ENCODE measurements at places on chromosomes 2 and 18.

GRCh38 chr2:46818141-46818621, 97.4 kb downstream of the MCFD2 start:
- DNase-seq = no peak

- DNase-seq = no peak
Measured at GRCh38 chr2:237866101-237866621, 6.7 kb downstream of the RAMP1 start.

- peak; percentile 46 for DNase-seq
Measured at GRCh38 chr2:3604991-3605961, 10.4 kb downstream of the COLEC11 start.

GRCh38 chr2:193943406-193943960, 1713.5 kb upstream of the SLC39A10 start:
- no peak for DNase-seq

GRCh38 chr2:60391649-60392375, 161.6 kb downstream of the BCL11A start:
- no peak for DNase-seq

GRCh38 chr2:38224821-38225437, 149.0 kb upstream of the CYP1B1 start:
- DNase-seq = no peak

DNA sequence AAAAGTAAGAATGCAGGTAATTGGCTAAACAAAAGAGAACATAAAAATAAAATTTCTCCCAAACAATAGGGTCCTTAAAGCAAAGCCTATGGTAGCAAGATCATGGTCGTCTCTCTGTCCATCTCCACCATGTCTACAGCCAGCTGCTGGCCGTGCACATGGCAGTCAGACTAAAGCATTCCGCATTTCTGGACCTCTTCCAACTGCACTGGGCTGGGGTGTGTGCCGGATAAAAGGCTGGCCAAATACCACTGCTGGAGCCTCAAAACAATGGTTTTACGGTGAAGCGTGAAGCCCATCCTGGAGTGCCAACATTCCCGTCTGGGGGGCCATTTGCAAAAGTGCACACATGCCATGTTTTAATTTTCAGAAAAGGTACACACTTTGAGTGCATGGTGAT, 74.8 kb upstream of the PIEZO2 start:
- DNase-seq = no peak

DNA sequence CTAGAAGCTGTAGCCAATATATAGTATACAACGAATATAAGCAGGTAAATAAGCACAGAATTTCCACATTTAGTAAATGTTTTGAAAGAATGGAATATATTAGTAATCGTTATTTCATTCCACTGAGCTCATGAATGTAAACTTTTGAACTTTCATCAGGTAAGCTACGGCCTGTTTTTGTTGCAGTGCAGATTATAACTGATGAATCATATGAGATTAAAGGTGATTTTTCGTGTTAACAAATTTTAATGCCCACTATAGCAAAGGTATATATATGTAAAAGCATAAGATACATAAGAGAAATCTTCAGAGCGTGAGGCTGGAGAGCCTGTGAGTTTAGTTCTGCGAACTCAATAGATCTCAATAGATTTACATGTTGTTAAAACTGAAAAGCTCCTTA, 1.1 kb downstream of the SCYGR1 start:
- DNase-seq = no peak

- no peak for DNase-seq
Measured at GRCh38 chr2:230785346-230785745, 72.7 kb downstream of the CAB39 start.

- no peak for DNase-seq
Measured at GRCh38 chr2:190315273-190315672, 4.4 kb downstream of the HIBCH start.

DNA sequence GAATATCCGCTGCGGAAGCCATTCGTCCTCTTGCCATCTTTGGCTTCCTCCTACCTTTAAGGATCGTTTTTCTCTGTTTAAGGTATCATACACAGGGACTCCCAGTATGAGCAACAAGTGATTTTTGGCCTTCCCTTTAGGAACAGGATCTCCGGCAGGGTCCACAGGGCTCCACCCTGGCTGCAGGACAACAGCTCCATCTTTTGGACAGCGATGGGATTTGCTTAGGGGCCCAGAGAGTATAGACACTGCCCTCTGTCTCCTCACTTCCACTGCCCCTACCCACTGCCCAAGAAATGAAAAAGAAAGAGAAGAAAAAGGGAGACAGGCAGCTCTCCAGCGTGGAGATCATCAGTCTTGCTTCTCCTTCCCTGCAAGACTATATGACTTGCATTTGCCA, 224.5 kb downstream of the UXS1 start:
- no peak for DNase-seq

DNA sequence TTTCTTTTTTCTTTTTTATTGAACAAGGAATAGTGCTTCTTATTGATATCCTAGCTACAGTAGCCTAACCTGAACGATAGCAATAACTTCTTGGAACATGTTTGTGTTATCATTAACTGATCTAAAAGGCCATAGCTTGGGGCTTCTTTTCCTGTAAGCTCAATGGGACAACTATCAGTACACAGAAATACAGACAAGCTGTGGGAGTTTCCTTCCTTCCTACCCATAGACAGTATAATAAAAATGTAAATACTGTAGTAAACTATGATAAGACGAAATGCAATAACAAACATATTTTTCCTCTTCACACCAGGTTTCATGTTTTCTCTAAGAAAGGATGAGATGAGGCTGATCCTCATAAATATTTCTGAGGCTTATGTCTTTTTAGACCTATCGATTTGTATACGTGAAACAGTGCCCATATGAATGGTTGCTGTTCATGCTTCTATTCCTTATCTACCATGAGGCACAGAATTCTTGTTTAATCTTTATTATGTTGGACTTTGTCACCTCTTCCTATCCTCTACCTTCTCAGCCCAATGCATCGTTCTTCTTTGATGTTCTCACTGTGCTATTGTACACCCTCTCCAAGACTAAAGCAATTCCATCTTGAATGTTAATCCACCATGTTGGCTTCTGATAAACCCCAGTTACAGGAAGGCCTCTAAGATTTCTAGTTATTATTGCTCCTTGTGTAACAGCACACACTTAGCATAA, 361.4 kb downstream of the DCC start:
- DNase-seq = no peak

- DNase-seq = no peak
Measured at GRCh38 chr18:37505321-37505720, 60.3 kb downstream of the CELF4 start.

DNA sequence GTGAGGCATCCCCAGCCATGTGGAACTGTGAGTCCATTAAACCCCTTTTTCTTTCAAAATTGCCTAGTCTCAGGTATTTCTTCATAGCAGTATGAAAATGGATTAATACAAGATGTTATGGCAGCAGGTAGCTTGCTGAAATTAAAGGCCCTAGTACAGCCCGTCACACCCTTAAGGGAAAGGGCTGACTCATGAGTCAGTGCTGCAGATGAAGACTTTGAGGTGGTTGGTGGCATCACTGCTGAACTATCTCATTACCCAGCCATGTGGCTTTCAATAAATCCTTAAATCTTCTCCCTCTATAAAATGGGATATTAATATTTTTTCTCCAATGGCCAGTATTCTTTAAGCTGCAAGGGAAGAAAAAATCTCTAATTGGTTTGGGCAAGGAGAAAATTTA, 226.1 kb upstream of the CCDC68 start:
- no peak for DNase-seq

GRCh38 chr2:101597347-101597944, 100.1 kb upstream of the MAP4K4 start:
- no peak for DNase-seq

GRCh38 chr2:23386339-23387220, 1.6 kb downstream of the KLHL29 start:
- peak; percentile 83 for DNase-seq

DNA sequence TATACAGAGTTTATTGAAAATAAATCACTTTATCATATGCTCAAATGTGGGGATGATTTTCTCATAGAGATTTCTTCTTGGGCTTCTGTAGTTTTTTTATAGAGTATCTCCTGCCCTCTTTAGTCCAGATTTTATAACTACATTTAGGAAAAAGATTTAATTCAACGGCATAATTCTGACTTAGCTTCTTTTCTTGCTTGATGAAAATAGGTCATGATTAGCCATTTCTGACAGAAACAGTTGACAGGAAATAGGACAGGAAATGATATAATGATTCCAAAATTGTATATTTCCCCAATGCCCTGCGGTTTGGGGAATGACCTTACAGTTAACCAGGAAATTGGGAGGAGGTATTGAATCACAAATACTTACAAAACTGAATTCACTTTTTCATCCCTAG, 1531.9 kb upstream of the ACVR2A start:
- DNase-seq = no peak

GRCh38 chr2:75896779-75897366, 186.2 kb upstream of the GCFC2 start:
- no peak for DNase-seq

DNA sequence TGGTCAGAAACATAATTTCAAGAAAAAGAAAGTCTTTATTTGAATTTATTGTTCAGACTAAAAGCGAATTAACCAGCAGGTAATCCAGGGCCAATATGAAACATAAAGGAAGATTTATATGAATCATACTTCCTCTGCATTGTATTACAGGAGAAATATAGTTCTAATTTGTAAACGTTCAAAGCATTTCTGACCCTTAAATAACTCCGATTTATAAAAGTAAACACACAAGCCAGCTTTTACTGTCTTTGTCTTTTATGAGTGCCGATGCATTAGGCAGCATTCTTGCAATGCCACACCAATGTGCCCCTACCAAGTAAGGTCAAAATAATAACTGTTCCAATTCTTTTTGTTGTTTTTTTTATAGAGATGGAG, 118.8 kb upstream of the RBBP8 start:
- no peak for DNase-seq

GRCh38 chr18:77178559-77178958, 46.0 kb upstream of the MBP start:
- no peak for DNase-seq

DNA sequence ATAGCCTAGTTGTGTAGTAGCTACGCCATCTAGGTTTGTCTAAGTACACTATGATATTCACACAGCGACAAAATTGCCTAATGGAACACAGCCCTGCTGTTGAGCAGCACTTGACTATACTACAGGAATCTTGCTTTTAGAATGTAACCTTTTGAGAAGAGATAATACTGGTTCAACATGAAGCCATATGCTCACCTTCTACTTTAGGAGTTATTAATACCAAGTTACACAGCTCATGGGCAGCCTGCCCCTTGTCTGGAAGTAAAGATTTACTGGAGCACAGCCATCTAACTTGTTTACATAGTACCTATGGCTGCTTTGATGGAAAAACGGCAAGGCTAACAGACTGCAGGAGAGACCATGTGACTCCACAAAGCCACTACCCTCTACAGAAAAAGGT, 174.8 kb downstream of the DYM start:
- no peak for DNase-seq

GRCh38 chr2:75592888-75593287, 32.1 kb upstream of the EVA1A start:
- DNase-seq = no peak

DNA sequence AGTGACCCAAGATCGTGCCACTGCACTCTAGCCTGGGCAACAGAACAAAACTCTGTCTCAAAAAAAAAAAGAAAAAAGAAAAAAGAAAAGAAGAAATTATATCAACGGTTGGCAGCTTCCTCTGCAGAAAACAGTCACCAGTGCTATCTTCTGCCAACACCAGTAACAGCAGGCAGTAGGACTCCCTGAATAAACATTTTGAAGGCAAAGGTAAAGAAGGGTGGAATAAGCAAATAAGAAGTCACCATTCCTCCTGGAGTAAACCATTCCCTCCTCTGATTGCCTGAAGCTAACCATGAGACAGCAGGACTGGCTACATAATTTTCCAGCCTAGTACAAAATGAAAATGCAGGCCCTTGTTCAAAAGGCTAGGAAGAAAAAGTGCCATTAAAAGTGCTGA, 9.0 kb upstream of the RNF103 start:
- DNase-seq = no peak

- no peak for DNase-seq
Measured at GRCh38 chr2:126825316-126825715, 73.4 kb upstream of the TEX51 start.

- no peak for DNase-seq
Measured at GRCh38 chr2:143398781-143399180, 269.6 kb downstream of the ARHGAP15 start.

DNA sequence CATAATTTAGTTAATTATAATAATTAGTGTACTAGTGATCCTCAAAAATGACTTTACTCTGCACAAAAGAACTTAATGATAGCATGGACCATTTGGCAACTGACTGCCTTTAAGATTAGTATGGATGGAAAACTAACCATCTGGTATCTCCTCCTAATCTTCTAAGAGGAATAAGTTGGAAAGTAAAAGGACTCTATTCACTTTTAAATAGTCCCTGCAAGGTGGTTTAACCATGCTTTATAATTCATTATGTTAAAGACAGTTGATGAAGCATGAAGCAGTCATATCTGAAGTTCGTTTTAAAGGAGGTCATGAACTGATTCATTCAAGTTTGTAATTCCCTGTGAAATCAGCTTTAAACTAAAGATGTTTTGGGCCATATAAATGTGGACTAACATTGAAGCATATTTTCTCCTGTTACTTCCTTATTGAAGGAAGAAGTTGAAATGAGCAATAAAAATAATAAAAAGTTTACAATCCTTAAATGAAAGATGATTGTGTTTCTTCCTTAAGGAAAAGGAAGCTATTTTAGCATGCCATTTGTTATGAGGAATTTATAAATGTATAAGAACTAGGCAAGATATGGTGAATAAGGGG, 446.0 kb downstream of the XIRP2 start:
- DNase-seq = no peak

DNA sequence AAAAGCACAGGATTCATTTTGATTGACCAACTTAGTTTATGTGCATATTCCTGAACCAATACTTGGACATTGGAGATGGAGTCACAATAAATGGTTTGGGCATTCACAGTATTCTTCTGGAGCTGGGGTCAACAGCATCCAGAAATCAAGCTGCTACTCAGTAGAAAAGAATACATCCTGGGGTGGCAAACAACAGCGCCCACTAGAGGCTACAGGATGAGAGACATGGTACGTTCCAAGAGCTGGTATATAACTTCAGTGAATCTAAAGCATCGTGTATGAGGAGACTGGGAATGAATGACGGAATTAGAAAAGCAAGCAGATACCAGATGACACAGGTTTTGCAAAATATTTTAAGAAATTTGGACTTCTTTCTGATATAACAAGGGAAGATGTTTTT, 142.9 kb upstream of the FIGN start:
- no peak for DNase-seq

DNA sequence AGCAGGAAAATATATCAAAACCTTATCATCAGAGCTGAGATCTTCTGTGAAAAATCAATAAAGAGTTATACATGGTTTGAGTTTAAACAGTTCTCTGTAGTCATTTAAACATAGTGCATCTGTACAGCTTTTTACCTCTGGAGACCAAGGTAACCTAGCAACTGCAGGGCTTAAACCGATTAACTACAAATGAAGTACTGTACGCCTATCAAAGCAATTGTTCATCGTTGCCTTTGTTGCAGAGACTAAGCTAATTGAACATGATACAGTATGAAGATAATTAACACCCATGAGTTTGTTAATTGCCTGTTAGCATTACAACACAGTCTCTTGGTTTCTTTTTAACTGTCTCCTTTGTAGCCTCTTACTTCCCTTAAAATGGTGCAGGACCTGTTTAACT, 147.9 kb downstream of the LNPK start:
- DNase-seq = no peak

- DNase-seq = peak; percentile 2
Measured at GRCh38 chr2:43068631-43069517, 157.5 kb downstream of the ZFP36L2 start.

- no peak for DNase-seq
Measured at GRCh38 chr2:37786191-37786698, 114.8 kb upstream of the CDC42EP3 start.

Data from right kidney (tissue), 9 donors.